Activated naive CD4-positive, alpha-beta T cell treated with anti-CD3 and anti-CD28 coated beads, Interleukin-2, amount 50 U/mL, for 16 hours (primary cell): ENCODE measurements at places on chromosomes 2 and 18.

DNA sequence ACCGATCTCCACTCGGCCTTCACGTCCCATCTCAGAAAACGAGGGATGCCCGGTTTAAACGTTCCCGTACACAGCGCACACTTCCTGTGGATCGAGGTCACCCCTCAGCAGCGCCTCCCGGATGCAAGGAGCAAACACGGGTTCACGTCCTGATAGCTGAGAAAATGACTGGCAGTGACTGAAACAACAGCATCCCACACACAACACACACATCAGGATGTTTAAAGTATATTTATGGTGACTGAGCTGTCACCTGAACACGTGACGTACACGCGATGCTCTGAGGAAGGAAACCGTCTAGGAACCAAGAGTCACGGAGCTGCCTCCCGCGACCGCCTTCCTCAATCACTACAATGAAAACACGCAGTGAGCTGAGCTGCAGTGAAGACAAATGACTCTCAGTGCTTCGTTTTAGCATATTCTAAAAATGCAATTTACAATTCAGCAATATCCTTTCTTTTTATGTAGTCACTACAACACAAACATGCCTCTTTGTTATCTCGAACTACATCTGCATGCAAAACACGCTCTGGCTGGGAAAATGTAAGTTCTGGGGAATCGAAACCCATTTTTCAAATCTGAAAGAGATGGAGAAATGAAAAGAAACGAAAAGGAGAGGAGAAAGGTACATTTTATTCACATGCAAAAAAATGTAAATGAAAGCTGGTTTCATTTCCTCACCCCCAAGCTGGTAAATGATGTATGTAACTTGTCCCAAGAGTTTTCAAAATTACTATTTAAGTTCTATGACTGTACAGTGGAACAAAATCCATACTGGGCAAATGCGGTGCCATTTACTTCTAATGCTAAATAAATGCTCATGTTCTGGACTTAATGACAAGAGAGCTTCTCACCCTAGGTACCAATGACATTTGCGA lies 19.8 kb downstream of the HDAC4 start:
- DNase-seq: peak; percentile 71

- no peak for DNase-seq
Measured at GRCh38 chr2:38716185-38716584, 35.0 kb downstream of the SRSF7 start.

DNA sequence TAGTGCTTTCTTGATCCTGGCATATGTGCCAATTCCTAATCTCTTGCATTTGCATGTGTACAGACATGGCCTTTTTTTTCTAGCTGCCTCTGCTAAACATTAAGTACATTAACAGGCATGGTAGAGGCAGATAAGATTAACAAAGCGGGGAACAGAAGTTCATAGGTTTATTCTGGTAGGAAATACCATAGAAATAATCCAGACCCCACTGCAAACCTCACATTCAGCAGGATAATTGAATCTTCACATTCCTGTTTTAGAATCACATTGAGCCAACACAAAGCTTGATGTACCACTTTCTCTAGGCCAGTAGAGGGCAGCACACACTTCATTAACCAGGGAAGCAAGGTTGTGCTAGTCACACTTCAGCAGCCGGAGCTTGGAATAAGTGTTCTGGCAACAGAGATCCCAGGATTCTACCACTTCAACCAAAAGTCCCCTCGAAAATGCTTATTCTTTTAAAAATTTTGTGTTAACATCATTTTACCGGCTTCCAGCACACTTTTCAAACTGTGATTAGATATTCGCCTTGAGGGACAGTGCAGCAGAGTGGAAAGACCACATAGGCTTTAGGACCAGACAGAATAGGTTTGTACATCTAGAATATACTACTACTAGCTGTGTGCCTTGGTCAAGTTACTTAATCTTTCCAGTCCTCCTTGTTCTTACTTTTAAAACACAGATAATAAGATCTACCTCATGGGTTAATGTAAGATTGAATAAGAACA lies 420.2 kb upstream of the CHST9 start:
- DNase-seq: no peak

DNA sequence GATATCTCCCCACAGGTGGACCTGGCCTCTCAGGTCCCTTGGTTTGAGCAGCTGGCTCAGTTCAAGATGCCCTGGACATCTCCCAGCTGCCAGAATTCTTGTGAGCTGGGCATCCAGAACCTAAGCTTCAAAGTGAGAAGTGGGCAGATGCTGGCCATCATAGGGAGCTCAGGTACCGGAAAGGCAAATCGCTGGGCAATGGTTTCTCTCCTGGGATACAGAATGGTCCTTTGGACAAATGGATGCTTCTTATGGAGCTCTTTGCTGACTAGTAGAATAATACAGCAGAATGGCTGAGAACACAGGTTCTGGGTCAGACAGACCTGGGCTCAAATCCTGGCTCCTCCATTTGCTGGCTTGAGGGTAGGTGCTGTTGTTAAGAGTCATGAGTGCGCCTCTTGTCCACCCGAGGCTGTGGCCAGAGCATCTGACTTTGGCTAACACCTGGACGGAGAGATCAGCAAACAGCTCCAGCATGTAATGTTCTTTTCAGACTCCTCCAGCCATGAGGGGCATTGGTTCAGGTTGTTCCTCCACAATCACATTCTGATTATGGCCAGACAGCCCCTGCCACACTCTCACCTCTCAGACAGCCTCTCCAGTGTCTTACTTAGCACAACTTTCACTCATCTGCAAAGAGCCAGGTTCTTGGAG lies 7.5 kb downstream of the ABCG8 start:
- DNase-seq: no peak

DNA sequence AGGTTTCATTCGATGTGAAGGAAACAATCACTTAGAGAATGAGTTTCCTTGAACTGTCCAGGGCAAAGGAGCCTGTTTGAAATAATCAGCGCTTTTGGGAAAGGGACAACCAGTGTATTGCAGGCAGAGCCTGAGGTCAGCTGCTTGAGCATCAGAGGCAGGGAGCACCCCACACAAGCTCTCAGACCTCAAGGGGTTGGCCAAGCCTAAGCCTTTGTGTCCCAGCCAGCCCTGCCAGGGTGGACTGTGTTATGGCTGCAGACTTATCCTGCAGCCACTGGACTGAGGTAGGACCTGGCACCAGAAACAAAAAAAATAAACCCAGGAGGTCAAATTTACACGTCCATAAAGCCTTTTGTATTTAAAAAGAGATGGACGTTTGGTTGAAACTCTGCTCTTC lies 228.3 kb downstream of the SEPTIN10 start:
- DNase-seq: no peak

GRCh38 chr2:9063023-9063606 lies 59.6 kb upstream of the MBOAT2 start:
- DNase-seq: no peak

- no peak for DNase-seq
Measured at GRCh38 chr2:64943387-64944150, 45.6 kb upstream of the SLC1A4 start.

GRCh38 chr2:217357886-217358620 lies 498.2 kb upstream of the TNP1 start:
- no peak for DNase-seq

- no peak for DNase-seq
Measured at GRCh38 chr18:38256366-38256765, 690.8 kb upstream of the CELF4 start.

GRCh38 chr2:38549851-38550250 lies 52.9 kb downstream of the HNRNPLL start:
- no peak for DNase-seq

DNA sequence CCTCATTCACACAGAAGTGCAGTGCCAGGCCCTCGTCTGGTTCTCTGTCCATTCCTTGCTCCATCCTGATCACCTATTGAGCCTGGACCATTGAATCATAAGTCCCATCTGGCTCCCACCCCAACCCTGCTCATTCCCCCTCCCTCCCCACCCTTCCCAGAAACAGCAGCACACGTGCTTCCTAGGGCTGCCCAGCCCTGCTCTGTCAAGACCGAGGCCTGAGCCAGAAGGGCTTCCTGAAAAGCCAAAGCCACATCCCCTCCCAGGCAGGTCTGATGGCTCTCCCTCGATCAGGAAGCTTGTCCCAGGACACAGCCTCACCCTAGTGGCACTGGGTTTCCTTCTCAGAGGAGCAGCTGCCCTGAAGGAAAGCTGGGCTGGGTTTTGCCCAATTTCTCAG lies 79.8 kb upstream of the FZD7 start:
- DNase-seq: no peak

GRCh38 chr2:158735822-158736580 lies 59.1 kb upstream of the DAPL1 start:
- DNase-seq: no peak

DNA sequence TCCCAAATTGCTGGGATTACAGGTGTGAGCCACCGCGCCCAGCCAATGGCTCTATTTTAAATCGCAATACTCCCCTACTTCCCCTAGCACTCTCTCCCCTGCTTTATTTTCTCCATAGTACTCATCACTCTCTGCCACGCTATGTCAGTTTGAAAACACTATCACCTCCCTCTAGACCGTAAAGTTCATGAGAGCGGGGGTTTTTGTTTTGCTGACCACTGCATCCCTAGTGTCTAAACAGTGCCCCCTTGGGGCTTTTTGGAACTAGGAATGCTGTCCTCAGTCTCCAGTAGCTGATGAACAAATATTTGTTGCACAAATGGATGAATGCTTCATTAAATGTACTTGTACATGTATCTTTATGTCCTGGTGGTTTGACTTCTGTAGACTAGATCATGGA lies 44.1 kb downstream of the ATOH8 start:
- DNase-seq: no peak
